Activated CD8-positive, alpha-beta T cell treated with anti-CD3 and anti-CD28 coated beads, Interleukin-2, amount 10 ng/mL, durations not matched to agents 7 days and 5 days (primary cell): ENCODE measurements at places on chromosomes 11 and 22. TPM values are rescaled to one million over a fixed set of nuclear protein-coding genes. Genes with fewer than 3 reads are reported as not detected.

Gene ROM1
- 1.3 TPM for total RNA-seq

DNA sequence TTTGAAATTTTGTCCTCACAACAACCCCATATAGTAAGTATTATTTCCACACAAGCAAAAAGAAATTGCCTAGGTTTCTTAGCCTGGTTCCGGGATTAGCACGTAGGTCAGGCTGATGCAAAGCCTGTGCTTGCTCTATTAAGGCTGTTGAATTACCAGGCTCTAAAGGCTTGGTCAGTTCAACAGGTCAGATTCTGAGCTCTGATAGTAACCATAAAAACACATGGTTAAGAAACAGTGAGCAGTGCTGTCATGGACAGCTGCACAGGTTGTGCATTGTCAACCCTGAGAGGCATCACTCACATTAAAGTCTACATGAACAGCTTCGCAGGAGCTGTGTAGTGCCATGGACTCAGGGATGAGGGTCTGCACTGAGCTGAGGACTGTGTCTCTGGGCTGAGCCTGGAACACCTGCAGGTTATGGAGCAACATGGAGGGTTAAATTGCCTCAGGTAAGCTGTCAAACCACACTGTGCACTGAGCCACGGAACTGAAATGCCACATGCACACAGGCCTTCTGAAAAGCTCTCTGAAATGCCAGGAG lies 98.0 kb downstream of the PIWIL4 start:
- DNase-seq = no peak

DNA sequence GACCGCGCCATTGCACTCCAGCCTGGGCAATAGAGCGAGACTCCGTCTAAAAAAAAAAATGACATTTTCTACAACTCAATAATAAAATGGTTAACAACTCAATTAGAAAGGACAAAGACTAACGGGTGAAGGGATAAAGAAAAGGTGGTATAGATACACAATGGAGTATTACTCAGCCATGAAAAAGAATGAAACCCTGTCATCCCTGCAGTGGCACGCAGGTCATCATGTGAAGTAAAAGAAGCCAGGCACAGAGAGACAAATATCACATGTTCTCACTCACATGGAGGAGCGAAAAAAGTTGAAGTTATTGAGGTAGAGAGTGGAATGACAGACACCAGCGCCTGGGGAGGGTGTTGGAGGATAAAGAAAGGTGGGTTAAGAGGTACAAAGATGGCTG lies 39.0 kb downstream of the WNT7B start:
- no peak for DNase-seq

Gene NLRP14
- total RNA-seq = 0.08 TPM

DNA sequence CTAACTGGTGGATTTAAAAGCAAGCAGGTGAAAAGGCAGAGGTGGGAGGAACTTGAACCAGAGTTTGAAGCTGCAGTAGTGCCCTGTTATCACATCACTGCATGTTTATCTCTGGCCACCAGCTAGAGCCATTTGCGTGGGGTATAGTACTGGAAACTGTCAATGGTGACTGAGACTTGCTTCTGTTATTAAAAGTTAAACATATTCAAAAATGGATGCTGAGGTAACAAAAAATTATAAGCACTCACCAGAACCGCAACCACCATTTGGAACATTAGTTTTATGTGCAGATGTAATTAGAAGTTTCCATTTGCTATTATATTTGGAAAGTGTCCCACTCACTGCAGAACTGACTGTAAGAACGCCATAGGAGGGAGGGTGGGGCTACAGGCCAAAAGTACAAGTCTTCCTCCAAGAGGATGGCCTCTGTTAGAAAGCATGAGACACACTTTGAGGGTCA lies 1.2 kb upstream of the CD59 start:
- no peak for DNase-seq
